ENCODE measurements at places on chromosomes 2 and 18.

DNA sequence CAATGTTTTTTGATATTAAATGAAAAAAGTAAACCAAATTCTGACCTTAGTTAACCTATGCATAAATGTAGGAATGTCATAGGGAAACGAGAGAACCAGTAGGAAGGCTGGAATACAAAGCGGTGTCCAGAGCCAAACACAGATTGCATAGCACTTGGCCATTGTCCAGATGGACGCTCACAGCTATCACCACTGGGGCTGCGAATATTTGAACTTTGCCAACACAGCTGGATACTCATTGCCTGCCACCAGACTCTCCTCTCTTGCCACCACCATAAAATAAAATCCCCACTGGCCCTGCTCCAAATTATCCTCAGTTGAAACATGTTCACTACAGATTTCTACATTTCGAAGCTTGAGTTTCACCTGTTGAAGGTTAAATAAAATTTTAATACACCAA is 159.3 kb upstream of the GULP1 start:
- DNase-seq, result no peak

- no peak for DNase-seq
Measured at GRCh38 chr2:156647377-156648010, 211.3 kb downstream of the GPD2 start.

DNA sequence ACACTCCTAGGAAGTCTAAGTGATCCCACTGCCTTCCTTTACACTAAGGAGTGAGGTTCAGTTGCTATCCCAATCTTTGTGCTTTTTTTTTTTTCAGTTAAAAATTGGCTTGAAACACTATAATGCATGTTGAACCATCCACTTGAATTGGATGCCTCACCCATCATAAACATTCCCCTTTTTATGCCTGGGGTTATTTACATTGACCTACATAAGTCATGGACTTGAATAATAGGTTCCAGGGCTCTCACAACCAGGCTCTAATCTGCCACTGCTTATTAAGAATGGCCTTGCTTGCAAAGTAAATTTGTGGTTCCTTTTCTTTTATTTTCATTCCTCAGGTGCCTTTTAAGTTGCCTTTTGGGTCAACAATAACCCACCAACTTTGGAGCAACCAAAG is 236.1 kb upstream of the MEIS1 start:
- no peak for DNase-seq

GRCh38 chr2:38394903-38395341 is 17.8 kb upstream of the ATL2 start:
- DNase-seq, result no peak

GRCh38 chr2:217398860-217399259 is 539.0 kb upstream of the TNP1 start:
- DNase-seq, result no peak

GRCh38 chr2:227578642-227579041 is 20.1 kb upstream of the SCYGR2 start:
- no peak for DNase-seq

- no peak for DNase-seq
Measured at GRCh38 chr18:61898640-61899101, 5.9 kb upstream of the RNF152 start.

GRCh38 chr18:50091509-50092244 is 103.3 kb downstream of the MYO5B start:
- DNase-seq, result no peak

GRCh38 chr2:216619411-216620393 is 13.5 kb upstream of the IGFBP2 start:
- no peak for DNase-seq

GRCh38 chr2:20456116-20456571 is 9.3 kb downstream of the RHOB start:
- DNase-seq, result no peak

DNA sequence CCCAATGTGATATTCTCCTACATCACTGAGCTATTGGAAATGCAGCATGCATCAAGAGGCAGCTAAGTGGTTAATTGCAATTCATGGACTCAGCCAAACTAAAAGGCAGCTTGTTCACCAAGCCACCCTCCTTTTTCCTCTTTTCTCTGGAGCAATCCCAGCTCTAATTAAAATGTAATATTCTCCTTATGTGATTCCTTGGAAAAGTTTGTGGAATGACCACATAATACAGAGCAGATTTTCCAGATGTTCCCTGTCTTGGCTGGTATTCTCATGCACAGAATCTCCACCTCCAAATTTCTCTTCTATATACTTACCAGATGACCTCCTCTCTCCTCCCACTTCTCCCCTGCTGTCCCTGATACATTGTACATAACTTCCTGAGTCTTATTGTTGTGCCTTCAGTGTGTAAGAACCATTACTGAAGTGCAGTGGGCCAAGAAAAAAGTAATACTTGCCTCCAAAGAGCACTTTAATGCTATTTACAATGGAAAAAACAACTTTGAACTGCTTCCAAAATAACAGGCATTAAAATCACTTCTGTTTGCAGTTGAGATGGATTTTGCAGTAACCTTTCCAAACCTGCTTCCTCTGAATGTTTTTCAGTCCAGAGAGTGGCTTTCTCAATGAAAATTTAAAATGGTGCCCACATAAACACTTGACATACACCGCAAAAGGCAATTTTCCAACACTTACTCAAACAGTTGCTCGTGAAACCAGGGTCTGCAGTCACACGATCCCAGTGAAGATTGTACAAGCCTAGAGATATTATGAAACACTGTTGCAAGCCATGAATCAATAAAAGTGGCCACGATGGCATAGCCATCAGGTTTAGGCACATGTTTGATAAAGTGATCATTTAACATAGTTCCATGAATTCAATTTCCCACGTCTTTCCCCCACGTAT is 258.0 kb downstream of the MTX2 start:
- DNase-seq, result no peak

DNA sequence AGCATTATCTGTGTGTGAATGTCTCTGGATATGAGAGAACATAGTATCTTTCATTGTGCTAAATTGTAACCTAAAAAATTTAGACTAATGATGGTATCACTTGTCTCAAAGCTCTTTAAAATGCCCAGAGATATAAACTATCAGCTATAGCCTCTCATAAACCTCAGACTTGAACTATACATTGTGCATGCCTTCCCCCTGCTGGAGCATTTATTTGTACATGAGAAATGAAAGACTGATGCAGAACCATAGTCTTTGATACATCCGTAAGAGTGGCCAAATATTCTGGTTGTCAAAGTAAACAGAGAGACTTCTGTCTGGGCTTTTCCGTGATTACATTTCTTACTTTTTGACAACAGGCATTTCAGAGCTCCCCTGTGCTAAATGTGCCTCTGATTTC is 71.9 kb upstream of the CCDC68 start:
- no peak for DNase-seq

GRCh38 chr2:2057125-2057721 is 273.9 kb downstream of the MYT1L start:
- peak; percentile 49 for DNase-seq

GRCh38 chr2:20410556-20411277 is 36.2 kb upstream of the RHOB start:
- no peak for DNase-seq

DNA sequence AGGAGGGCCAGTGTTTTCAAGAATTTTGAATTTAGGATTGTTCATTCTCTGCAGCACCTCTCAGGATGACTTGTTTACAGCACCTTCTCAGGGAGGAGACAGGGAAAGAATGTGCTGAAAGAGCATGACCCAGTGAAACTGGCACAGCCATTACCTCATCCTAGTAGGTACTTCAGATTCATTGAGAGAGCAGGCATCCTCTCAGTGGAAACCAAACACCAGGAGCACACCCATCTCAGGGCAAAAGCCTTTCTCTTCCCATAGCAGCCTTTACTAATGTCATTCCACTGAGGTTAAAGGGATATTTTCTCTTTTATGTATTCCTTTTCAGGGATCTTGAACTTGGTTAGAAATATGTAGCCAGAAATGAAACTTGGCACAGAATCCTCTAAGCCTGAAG is 2.6 kb downstream of the MAP2 start:
- DNase-seq, result no peak

- DNase-seq, result no peak
Measured at GRCh38 chr18:3900327-3900726, 450.4 kb downstream of the TGIF1 start.

DNA sequence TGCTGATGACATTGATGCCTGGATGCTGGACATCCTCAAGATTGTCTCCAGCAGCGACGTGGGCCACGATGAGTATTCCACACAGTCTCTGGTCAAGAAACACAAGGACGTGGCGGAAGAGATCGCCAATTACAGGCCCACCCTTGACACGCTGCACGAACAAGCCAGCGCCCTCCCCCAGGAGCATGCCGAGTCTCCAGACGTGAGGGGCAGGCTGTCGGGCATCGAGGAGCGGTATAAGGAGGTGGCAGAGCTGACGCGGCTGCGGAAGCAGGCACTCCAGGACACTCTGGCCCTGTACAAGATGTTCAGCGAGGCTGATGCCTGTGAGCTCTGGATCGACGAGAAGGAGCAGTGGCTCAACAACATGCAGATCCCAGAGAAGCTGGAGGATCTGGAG is 94.1 kb upstream of the EML6 start:
- DNase-seq, result no peak

- no peak for DNase-seq
Measured at GRCh38 chr2:68103709-68104055, 40.9 kb upstream of the C1D start.

DNA sequence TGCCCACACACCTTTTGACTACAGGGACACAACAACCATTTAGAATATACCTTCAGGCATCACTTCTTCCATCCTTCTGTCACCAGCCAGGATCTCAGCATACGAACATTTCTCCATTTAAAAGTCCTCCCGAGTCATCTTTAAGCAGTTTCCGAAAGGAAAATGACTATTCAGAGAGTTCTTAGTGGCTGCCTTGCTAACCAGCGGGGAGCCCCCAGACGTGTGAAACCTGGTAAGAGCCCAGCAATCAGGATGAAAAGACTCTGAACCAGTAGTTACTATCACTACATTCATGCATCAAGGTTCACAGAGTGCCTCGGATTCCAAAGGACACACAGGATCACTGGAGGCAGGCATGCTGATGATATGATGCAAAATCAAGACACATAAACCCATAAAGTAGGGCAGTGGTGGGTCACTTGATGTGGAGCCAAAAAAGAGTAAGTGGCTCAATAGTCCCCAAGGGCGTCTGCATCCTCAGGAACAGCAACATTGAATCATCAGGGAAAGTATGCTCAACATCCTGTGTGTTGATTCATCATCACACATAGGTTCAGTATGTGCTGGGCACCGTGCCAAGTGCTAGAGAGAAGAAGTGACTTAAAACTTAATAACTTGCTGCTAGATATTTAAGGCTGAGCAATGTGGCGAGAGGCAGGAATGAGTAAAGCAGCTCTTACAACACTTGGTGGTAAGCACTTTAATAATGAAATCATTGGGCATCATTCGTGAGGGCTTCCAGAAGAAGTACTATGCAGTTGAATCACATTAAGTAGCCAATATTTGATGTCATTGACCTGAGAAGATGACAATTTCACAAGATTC is 4.4 kb downstream of the CCL20 start:
- peak; percentile 69 for DNase-seq

DNA sequence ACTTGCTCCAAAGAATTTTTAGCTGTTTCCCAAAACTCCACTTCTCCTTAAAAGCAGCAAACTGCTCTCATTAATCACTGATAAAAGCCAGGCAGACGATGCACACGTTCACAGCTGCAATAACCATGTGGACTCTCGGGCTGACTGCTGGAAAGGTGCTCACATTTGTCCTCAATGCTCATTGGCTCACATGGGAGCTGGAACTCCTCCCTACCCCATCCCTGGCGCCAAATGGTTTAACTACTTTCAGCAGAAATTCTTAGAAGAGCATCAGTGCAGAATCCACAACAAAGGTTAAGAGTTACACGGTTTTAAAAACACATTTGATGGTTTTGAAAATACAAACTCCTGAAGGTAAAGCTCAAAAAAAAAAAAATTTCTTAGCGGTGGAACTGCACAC is 117.1 kb downstream of the NOL10 start:
- no peak for DNase-seq

GRCh38 chr18:65255417-65255816 is 495.4 kb upstream of the CDH7 start:
- no peak for DNase-seq

GRCh38 chr18:9147440-9148202 is 11.0 kb downstream of the ANKRD12 start:
- no peak for DNase-seq

All from stimulated activated CD4-positive, alpha-beta T cell treated with anti-CD3 and anti-CD28 coated beads, Interleukin-4, amount 100 ng/mL, for 1 hour (primary cell).